ENCODE measurements at places on chromosomes 12 and 14.

- DNase-seq, result no peak
Measured at GRCh38 chr12:84636801-84637290, 275.8 kb downstream of the SLC6A15 start.

GRCh38 chr12:99435095-99435791 is 212.3 kb upstream of the GARIN6 start:
- DNase-seq, result no peak

DNA sequence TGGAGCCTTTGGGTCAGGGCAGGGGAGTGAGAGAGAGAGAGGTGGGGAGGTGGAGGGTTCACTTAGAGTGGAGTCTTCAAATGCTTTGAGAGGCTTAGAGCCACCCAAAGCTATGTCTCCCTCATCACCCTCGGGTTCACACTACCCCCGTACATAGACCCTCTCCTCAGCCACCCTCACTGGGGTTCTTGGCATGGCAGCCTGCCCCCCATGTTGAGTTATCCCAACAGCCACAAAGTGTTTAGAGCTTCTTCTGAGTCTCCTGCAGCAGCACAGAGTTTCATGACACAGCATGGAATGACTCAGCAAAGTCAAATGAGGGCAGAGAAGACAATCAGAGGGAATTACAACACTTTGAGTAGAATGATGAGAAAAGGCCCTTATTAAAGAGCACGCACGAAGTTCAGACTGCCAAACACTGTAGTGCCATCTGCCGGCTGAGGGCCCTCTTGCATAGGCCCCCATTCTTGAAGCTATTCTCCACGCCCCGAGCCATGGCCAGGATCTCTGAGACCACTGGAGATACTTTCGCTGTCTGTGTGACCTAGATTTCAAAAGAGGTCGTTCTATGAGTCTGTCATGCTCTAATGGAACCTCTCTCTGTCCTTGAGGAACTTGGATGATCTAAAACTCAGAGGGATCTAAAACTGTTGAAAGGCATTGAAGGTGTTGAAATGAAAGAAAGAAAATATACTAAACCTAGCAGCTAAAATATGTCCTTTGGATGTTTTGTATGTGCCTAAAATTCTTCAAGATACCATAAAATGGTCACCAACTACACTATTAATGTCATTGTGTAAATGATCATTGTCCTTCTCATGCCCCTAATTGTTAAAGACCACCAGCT is 221.9 kb downstream of the PELI2 start:
- peak; percentile 46 for DNase-seq

GRCh38 chr14:23645812-23646647 is 9.9 kb downstream of the DHRS2 start:
- DNase-seq, result no peak

- no peak for DNase-seq
Measured at GRCh38 chr12:106345746-106346145, 11.8 kb upstream of the POLR3B start.

- DNase-seq, result no peak
Measured at GRCh38 chr12:63937378-63938316, 93.1 kb downstream of the SRGAP1 start.

DNA sequence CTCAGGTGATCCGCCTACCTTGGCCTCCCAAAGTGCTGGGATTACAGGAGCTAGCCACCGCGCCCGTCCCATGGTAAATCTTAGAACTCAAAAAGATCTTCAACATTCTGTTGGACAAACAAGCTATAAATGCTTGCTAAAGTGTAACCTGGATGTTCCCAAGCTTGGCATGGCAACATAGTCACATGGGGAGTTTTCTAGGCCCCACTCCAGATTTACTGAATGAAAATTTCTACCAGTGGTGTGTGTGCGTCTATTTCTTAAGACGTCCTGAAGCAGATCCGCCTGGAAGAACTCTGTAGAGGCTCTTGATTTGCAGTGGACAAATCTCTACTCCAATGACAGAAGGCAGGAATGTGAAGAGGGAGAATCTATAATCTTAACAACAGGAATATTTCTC is 59.9 kb downstream of the ZFYVE21 start:
- no peak for DNase-seq

DNA sequence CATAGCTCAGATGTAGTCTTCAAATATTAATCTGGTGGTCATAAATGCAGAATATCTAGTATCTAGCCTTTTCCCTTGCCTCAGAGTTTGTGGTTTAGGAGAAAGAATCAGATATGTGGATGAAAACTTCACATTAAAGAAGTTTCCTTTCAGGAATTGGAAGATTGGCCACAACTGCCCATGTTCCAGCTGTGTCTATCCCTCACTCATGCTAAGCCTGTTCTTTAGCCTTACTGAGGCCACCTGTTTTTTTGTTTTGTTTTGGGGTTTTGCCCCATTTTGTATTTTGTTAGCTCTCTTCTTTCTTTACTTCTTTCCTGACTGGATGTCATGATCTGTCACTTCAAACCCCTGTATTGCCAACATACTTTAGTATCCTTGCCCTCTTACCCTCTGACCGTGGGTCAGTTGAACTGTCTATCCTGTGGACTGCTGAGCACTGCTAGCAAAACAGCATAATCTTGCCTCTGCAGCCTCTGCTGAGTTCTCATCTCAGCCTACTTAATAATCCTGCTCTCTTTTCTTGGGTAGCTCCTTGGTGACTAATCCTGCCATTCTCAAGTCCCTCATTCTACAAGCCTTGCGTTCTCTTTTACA is 22.0 kb upstream of the CCT2 start:
- no peak for DNase-seq

DNA sequence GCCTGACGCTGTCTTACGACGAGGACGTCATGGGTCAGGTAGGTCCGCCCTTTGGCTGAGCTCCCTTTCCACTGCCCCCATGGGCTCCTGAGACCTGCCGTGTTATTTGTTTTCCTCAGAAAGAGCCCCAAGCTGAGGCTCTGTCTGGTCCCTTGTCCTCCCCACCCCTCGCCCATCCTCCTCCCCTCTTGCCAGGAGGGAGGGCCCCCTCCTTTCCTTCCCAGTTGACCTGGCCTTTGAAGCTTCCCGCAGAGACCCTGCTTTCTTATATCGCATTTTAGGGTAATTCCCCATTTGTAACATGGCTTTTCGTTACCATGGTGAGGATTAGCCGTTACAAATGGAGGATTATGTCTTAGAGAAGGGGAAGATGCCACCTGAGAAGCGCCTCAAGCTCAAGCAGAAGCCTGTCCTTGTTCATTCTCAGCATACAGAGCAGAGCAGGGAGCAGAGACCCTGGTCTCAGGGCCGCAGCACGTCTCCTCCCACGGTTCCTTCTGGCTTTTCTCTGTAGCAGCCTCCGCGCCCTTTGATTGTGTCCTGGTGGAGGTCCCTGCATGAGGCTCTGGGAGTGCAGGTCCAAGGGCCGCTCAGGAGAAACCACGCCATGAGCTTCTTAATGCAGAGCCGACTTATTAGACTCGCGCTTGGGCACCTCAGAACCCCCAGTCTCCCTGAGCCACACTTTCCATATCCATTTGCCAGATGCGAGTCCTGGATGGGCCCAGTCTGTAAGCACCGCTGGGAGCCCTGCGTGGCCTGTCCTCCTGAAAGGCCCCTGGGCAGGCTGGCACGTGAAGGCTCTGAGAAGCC is 47.2 kb downstream of the UBE3B start:
- DNase-seq, result no peak

GRCh38 chr12:132066749-132067148 is 77.4 kb downstream of the DDX51 start:
- no peak for DNase-seq

DNA sequence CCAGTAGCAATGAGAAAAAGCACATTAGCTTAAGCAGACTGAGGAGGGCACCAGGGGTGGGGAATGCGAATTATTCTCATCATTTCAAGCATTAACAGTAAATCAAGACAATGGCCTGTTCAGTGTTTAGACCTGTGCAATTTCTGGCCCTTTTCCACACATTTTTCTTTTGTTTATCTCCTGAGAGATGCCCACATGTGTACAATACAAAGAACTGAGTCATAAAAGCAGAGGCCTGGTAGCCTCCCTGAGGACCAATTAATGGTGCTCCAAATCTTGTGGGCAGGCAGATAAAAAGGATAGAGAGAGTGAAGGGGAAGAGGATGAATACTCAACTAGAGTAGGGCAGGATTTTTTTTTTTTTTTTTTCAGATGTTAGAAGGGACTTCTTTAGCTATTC is 480.8 kb downstream of the RERGL start:
- DNase-seq, result no peak

- no peak for DNase-seq
Measured at GRCh38 chr12:31226639-31227038, 99.3 kb downstream of the SINHCAF start.

GRCh38 chr12:12376646-12377448 is 20.0 kb downstream of the BORCS5 start:
- no peak for DNase-seq

DNA sequence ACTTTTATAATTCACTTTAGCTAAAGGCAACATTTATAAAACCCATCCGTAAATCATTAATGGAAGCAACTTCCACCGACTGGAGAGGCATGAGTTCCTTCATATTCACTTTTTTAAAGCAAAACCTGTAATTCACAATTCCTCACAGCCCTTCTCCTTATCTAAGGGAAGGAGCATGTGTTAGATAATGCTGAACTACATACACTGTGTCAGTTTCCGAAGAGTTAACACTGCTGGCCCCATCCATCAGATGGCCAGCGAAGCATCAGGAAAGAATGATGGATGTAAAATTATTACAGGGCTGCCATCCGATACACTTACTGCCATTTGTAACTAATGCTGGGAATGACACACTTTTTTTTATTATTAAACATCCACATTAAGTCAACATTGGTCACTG is 392.8 kb downstream of the SOX5 start:
- DNase-seq, result no peak

DNA sequence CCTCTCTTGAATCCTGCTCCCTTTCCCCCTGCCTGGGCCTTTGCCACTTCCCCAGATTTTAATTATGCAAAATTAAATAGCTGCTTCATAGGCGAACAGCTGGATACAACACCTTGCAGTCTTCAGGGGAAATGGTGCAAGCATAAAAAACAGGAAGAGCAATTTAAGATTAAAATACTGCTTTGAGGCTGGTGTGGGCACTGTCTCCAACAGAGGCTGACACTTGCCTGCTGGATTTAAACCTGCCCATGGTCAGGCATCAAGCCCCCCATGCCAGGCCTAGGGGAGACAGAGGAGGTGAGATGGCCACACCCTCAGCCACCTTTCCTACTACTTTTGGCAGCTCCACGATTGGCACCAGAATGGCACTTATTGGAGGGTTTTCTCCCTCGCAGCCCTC is 110.1 kb upstream of the DIO3 start:
- DNase-seq, result no peak

- DNase-seq, result peak; percentile 64
Measured at GRCh38 chr12:130761537-130762318, 45.6 kb upstream of the RIMBP2 start.

DNA sequence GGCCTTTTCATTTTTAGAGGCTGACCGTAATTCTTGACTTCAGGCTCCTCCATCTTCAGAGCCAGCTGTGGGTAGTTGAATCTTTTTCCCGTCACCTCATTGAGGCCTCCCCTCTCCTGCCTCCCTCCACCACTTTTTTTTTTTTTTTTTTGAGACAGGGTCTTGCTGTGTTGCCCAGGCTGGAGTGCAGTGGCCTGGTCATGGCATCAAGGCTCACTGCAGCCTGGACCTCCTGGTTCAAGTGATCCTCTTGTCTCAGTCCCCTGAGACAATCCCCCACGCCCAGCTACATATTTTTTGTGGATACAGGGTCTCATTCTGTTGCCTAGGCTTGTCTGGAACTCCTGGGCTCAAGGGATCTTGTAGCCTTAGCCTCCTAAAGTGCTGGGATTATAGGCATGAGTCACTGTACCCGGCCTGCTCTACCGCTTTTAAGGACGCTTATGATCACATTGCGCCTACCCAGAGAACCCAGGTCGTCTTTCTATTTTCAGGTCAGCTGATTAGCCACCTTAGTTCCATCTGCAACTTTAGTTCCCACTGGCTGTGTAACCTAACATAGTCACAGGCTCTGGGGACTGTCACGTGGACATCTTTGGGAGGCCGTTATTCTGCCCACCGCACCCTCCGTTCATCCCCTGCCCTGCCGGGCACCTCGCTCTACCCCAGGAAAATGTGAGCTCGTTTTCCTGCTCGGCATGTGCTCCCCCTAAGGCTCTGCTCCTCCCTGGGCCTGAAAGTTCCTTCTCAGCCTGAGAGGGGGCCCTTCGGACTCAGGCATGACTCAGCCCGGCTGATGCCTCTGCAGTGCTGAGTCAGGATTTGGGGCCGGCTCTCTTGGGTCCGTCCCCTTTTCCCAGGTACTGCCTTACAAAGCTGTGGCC is 13.4 kb downstream of the TNFAIP2 start:
- no peak for DNase-seq

DNA sequence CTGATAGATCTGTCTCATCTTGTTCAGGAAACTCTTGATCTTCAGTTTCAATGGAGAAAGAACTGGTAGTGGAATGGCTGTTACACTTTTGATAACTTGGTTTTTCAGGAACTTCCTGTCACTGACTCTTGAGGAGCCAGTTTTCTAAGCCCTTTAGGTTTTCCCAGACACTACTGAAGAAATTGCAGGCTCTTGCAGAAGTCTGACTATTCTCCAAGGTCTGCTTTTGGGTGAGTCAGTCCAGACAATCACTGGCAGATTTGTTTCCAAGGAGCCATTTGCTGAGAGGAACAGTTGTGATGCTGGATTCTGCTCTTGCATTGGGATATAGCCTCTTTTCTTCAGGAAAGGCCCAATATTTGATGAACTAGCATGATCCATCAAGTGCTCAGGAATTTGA is 468.0 kb downstream of the FUT8 start:
- no peak for DNase-seq

- DNase-seq, result peak; percentile 28
Measured at GRCh38 chr14:92903359-92903758, 19.6 kb upstream of the CHGA start.

DNA sequence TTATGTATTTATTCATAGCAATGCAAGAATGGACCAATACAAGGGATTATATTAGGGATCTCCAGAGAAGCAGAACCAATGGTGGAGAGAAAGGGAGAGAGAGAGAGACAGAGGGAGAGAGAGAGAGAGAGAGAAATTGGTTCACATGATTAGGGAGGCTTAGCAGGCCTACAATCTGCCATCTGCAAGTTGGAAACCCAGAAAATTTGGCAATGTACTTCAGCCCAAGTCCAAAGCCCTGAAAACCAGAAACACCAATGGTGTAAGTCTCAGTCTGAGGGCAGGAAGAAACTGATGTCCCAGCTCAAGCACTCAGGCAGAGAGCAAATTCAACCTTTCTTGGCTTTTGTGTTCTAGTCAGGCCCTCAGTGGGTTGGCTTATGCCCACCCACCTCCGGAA is 48.7 kb upstream of the CMKLR1 start:
- DNase-seq, result no peak

- DNase-seq, result no peak
Measured at GRCh38 chr14:61350427-61351270, 29.3 kb downstream of the PRKCH start.
